Fibroblast of pulmonary artery (primary cell): ENCODE measurements at places on chromosomes 7 and 10.

GRCh38 chr10:78894841-78895195, 173.9 kb upstream of the ZMIZ1 start:
- no peak for DNase-seq

- DNase-seq = no peak
These were observed 183.2 kb downstream of the AGMO start for GRCh38 chr7:15378494-15379145.

DNA sequence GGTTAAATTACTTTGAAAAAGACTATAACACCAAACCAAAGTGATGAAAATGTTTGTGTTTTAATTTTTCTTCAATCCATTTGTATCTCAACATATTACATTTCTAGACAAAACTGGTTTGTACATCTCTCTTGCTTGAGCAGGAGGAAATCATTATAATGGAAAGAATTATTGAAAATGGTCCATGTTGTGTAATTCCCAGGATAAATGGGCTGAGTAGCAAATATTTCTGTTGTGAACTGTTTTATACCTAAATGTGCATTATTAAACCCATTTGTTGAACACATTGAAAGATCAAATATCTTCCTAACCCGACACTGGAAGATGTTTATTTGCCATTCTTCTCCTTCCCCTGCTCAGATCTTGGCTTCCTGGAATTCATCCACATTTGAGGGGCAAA, 14.1 kb upstream of the CDK6 start:
- no peak for DNase-seq

GRCh38 chr7:79855172-79855571, 279.5 kb upstream of the GNAI1 start:
- DNase-seq = no peak

DNA sequence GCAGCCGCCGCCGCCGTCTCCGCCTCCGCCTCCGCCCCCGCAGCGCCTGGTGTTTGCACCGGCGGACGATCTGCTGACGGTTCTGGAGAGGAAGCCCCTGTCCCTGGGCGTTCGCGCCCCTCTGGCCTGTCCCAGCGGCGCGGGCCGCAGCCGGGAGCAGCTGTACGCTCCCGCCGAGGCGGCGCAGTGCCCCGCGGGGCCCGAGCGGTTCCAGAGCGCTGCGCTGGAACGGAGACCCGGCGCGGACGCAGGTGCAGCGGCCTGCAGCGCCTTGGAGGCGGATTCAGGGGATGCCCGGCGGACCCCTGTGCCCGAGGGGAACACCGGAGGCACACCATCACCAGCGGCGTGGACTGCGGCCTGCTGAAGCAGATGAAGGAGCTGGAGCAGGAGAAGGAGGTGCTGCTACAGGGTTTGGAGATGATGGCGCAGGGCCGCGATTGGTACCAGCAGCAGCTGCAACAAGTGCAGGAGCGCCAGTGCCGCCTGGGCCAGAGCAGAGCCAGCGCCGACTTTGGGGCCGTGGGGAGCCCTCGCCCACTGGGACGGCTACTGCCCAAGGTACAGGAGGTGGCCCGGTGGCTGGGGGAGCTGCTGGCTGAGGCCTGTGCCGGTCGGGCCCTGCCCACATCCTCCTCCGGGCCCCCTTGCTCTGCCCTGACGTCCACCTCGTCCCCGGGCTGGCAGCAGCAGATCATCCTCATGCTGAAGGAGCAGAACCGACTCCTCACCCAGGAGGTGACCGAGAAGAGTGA, 24.8 kb upstream of the ZNF735 start:
- DNase-seq = no peak

DNA sequence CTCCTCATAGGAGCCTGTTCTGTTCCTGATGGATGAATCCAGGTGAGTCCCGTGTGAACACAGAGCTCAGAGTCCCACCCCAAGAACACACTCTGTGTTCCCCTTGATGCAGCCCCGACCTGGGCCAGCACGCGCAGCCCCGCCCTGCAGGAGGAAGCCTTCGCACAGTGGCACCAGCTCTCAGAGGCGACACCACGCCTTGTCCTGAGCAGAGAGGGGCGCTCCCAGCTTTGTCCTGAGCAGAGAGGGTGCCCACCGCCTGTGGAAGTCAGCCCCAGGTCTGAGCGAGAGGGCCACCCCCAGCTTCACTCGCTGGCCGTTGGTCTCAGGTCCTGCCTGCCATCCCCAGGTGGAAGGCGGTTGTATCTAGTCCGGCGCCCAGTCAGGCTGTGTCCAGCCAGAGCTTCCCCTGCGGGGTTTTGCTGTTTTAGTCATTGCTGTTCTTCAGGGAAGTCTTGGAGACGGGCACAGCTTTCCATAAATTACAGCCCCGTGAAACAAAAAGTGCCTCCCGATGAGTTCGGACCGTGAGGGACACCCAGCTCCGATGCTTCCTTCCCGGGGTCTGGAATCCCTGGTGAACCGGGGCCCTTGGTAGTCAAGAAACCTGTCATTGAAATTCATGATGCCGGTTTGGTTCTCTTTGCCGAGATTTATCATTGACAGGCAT, 43.6 kb downstream of the NKX6-2 start:
- no peak for DNase-seq

- peak; percentile 24 for DNase-seq
These were observed 1.2 kb downstream of the PIP4K2A start for GRCh38 chr10:22712956-22713852.

- DNase-seq = no peak
These were observed 11.1 kb downstream of the FAM53B start for GRCh38 chr10:124732931-124733570.

DNA sequence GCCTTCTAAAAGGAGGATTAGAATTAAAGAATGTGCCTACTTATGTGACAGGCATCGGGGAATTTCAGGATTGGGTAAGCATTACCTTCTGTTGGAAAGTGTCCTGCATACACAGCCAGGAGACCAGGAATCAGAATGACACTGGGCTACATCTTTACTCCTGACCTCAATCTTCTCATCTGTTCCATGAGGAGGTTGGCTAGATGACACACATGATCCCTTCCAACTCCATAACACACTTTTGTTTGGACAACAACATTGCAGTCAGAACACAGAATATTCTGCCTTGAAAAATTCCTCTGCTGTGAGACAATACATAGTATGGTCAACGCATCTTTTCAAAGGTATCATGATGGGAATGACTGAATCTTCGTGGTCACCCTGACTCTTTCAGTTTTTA, 1281.2 kb upstream of the SORCS1 start:
- no peak for DNase-seq

- DNase-seq = no peak
These were observed 95.5 kb downstream of the OAT start for GRCh38 chr10:124323111-124323725.

DNA sequence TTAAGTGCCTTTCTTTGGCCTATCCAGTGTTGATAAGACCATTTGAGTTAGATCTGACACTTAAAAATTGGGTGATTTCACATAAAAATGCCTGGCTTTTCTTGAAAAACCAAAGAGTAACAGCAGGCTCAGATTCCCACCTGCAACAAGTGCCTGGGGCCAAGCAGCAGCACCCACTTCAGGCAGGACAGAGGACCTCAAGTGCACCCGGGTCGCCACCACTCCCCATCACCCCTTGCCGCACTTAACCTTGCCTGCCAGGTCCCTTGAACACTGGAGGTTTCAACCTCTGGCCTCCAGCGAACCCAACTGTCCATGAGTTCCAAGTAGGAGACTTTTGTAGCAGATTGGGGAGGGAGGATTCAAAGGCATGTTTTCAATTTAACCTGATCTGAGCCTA, 30.8 kb downstream of the PDIA4 start:
- DNase-seq = no peak

DNA sequence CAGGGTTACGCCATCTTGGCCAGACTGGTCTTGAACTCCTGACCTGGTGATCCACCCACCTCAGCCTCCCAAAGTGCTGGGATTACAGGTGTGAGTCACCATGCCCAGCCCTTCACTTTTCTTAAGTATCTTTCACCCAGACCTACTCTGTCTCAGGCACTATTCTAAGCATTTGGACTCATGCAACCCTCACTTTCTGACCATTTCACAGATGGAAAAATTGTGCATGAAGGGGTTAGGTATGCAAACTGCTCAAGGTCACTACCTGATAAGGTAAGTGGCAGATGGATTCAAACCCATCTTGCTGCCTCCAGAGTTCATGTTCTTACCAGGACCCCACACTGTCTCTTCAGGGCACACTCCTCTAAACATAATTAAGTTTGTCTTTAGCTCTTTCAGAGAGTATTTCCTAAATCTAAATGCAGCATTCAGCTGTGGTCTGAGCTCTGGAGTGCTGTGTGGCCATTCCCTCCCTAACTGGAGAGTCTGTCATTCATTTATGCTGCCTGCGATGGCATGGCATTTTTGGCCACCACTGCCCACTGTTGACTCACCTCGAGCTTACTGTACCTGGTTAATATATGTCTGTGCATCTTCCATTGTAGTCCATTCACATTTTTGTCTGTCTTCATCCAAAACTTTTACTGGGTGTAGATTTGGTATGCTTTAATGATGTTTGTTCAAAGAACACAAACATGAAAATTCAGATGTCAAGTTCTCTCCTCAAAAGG, 88.4 kb downstream of the CCDC71L start:
- DNase-seq = no peak

- DNase-seq = no peak
These were observed 32.7 kb downstream of the MAD1L1 start for GRCh38 chr7:2199956-2200583.

- no peak for DNase-seq
These were observed 52.9 kb downstream of the CYP2C9 start for GRCh38 chr10:94991243-94991888.

DNA sequence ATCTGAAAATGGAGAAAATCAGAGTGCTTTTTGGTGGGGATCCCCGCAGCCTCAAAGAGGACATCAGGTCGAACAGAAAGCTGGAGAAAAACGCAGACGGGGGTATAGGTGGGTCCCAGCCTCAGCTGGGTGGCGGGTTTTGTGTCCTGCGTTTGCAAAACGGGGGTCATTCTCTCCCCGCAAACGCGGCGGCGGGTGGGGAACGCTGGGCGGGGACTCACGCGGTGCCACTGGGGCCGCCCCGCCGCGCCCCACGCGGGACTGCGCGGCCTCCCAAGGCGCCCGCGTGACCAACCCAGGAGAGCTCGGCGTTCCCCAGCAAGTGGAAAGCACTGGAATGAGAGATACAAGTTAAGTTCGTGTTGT, 806 bp upstream of the VIPR2 start:
- DNase-seq = no peak

- DNase-seq = no peak
These were observed 10.8 kb downstream of the INSIG1 start for GRCh38 chr7:155308330-155309020.

- peak; percentile 88 for DNase-seq
These were observed 1.7 kb downstream of the SFXN3 start for GRCh38 chr10:101032637-101033224.

- no peak for DNase-seq
These were observed 27.1 kb downstream of the LRRC20 start for GRCh38 chr10:70355051-70356021.

GRCh38 chr10:18608596-18608995, 42.8 kb downstream of the NSUN6 start:
- DNase-seq = no peak

DNA sequence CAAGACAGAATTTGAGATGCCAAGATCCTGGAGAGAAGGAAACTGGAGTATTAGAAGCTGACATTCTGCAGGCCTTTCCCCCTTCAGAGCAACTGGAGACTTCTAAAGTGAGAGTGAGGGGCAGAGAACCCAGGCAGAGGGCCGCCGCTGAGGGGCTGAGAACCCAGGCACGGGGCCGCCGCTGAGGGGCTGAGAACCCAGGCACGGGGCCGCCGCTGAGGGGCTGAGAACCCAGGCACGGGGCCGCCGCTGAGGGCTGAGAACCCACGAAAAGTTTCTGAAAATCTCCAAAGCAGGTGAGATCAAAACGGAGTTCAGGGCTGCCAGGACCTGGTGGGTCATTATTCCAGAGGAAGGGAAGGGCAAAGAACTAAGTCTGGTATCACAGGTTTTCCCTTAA, 126.2 kb downstream of the DLG5 start:
- DNase-seq = no peak

DNA sequence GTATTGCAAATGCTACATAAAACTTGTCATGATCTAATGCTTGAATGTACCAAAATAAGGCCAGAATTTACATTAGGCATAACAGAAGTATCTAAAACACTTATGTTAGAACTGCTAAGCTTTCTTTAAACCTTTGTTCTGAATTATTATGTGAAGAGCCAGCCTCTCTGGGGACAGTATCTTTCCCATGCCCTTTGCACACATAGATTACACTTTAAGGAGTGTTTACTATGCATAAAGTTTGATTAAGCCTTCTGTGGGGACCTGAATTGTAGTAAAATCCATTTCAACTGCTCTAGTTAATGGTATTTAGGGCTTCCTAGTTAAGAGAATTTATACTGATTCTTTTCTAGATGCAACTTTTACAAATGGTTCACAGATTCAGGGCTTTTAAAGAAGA, 444.7 kb downstream of the IPMK start:
- no peak for DNase-seq

GRCh38 chr10:128161031-128161430, 34.8 kb upstream of the MKI67 start:
- no peak for DNase-seq

- no peak for DNase-seq
These were observed 28.9 kb upstream of the ASAH2 start for GRCh38 chr10:50280049-50280841.

DNA sequence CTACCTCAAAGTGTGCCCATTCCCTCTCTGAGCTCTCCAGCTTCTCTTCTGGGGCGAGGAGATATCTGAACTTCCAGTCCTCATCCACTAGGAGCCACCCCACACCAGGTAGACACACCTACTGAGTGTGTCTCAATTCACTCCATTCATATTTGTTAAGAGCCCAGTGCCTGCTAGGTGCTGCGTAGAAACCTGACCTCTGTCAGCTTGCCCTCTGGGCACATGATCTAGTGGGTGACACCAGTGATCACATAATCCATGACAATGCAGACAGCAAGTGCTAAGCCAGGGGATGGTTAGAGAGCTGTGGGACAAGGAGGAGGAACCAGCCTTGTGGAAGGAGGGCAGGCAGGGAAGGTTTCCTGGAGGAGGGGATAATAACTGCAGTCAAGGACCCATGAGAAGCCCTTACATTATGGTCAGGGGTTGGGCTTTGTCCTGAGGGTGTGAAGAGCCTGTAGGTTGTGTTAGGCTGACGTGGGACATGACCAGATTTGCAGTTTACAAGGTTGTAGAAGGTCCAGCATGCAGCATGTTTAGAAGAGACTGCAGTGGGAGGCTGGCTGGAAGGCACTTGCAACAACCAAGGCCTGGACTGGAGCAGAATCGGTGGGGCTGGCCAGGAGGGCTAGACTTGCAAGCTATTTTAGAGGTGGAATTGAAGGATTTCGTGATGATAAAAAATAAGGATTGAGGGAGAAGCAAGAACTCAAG, 81.8 kb downstream of the COL13A1 start:
- no peak for DNase-seq
